Activated naive CD4-positive, alpha-beta T cell (primary cell): ENCODE measurements at places on chromosomes 13 and 19.
A peak's percentile ranks its signal among the peaks of the same experiment; 100 is the strongest.

DNA sequence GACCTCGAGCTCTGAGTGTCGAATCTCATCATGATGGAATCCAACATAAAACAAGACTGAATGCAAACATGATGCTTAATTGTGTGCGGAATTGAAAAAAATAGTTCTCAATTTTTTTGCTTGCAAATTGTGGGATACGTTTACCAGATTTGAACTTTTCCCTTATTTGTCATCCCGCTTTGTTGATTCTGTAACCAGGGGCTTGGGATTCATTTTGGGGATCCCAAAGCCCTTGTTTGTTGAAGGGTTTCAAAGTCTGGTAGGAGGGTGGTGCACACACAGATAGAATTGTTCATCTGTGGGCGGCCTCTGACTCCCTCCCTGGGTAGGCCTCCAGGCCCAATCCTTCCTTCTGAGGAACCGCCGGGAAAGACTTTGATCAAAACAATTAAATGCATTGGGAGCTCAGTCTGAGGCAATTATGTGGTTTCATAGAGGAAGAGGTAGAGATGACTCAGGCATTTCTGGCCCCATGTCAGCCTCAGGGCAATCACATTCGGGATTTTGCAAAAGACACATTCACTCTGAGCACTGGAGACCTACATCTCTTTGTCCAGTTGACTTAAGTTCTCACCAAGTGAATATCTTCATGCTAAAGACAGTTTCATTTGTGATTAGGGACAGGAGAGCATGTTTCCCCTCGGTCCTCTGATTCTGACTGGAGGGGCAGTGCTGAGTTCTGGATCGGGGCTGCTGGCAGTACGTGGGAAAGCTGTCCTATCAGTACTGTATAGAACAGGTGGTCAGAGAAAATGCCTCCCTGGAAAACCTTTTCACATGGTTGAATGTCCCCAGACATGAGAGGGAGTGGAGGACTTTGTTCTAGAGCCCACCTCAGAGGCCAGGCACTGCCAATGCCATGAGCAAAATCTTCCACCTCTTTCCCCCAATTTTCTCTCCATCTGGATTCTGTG is 27.8 kb upstream of the IGFL4 start:
- no peak for DNase-seq

GRCh38 chr19:40674291-40674690 is 16.2 kb downstream of the NUMBL start:
- DNase-seq, result no peak

- no peak for DNase-seq
Measured at GRCh38 chr19:1222394-1222793, 15.4 kb downstream of the CBARP start.

DNA sequence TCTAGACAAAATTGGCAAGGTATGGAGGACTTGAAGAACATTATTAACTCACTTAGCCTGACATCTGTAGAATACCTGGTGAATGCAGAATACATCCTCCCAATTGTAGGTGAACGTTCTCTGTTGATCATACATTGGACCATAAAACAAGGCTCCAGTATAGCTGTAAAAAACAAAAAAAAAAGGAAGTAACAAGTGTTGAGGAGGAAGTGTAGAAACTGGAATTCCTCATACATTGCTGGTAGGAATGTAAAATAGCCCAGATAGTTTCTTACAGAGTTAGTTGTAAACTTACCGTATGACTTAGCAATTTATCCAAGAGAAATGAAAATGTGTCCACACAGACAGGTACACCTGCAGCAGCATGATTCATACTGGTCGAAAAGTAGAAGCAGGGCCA is 44.8 kb downstream of the TSSK6 start:
- no peak for DNase-seq

- no peak for DNase-seq
Measured at GRCh38 chr13:71087432-71087831, 779.6 kb downstream of the DACH1 start.

DNA sequence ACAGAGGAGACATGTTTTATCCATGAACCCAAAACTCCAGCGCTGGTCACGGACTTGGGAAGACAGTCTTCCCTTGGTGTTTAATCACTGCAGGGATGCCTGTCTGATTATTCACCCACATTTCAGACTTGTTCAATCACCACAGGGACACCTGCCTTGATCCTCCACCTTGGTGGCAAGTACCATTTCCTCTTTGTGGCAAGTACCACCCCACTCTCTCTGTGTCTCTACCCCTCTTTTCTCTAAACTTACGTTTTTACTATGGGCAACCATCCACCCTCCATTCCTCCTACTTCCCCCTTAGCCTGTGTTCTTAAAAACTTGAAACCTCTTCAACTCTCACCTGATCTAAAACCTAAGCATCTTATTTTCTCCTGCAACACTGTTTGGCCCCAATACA is 16.8 kb downstream of the ZNF83 start:
- DNase-seq, result no peak

DNA sequence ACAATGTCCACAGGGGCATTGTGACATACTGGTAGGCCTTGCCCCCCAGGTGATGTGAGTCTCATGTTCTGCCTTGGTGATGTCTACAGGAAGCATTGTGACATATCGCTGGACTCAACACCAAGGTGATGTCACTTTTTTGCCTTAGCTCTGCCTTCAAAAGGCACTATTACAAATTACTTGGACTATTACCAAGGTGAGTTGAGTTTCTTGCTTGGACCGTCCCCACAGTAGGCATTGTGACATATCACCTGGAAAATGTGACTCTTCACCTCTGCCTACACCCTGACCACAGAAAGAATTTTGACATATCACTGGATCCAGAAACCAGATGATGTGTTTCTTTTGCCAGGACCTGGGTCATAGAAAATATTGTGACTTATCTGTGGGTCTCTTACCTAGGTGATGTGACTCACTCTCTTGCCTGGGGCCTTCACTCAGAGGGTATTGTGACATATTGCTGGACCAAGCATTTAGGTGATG is 60.6 kb upstream of the ZNF724 start:
- no peak for DNase-seq

GRCh38 chr19:18590273-18591272 is 2.0 kb downstream of the REX1BD start:
- no peak for DNase-seq

DNA sequence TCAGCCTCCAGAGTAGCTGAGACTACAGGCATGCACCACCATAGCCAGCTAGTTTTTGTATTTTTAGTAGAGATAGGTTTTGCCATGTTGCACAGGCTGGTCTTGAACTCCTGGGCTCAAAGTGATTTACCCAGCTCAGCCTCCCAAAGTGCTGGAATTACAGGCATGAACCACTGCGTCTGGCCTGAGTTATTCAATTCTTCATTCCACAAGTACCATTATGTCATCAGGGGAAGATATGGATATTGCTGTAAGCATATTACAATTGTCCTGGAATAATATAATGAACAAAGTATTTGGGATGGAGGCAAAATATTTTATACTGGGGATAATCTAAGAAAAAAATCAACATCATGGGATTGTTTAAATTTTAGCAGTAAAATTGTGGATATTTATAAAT is 646.0 kb upstream of the SLITRK6 start:
- no peak for DNase-seq

GRCh38 chr19:45224645-45225044 is 20.6 kb downstream of the EXOC3L2 start:
- DNase-seq, result no peak

DNA sequence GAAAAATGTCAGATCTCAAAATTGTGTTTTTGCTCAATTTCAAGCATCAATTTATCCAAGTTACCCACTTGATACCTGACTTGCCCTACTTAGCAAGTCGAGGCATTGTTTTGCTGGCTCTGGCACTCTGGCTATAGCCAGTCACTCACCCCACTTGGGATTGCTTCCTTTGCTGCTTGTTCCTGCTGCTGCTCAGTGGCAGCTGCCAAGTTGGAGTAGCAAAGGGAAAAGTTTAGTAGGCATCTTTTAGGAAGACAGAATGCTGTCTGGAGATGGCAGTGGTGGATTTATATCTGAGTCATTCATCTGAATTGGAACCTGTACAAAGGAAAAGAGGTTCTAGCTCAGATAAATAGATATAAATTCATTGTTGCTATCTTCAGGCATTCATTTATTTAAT is 41.2 kb downstream of the PCCA start:
- no peak for DNase-seq

GRCh38 chr13:39670445-39670844 is 15.0 kb downstream of the COG6 start:
- no peak for DNase-seq

GRCh38 chr19:54310543-54310942 is 2.4 kb downstream of the LILRA5 start:
- DNase-seq, result no peak

DNA sequence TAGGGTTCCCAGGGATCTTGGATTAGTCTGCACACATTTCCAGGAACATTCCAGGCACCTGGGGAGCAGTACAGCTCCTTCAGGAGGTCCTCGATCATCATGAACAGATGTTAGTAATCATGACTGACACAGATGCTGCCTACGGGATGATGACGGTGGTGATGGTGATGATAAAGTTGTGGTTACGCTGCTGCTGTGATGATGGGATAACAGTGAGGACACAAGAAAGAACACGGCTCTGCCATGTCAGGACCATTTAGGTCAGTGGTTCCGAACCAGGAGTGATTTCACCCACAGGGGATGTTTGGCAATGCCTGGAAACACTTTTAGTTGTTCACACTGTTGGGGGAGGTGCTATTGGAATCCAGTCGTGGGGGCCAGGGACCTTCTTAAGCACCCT is 1193.0 kb downstream of the UQCRFS1 start:
- DNase-seq, result no peak

- DNase-seq, result no peak
Measured at GRCh38 chr13:114121496-114122126, 10.8 kb downstream of the RASA3 start.

DNA sequence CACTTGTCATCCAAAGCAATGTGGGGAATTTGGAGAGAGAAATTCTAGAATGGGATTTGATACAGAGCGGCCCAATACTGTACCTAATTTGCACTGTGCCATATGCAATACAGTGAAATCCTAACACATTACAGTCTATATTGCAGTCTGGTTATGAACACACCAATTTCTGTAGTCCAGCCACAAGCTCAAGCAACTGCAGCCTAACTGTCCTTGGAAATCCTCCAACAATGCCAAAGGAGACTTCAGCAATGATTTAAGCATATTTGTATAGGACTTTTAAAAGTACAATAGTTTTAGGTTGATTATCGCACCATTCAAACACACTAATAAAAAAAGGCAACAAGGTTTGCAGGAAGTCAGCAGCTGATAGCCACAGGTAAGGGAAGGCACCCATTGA is 17.3 kb downstream of the DIAPH3 start:
- no peak for DNase-seq

DNA sequence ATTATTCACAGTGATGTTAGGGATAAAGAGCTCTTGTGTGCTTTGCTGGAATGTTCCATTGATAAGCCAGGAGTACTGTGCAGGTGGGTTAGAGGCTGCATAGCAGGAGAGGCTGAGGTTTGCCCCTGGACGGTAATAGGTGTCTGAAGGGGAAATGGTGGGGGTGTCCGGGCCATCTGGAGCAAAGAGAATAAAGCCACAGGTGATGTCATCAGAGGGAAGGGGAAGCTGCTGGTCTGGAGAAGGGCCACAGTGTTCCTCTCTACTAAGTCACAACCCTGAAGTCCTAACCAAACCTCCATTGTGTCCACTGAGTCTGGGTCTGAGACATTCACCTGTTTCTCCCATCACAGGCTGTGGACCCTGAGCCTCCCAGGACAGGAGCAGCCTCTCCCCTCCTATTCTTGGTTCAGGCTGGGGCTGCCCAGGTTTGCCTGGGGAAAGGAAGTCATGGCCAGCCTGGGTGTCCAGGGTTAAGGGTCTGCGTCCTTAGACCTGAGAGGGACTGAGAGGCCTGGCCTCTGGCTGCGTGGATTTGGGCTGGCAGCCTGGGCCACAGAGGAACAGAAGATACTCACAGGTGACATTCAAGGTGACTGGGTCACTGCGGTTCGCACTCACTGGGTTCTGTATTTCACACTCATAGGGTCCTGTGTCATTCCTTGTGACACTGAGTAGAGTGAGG is 6.8 kb downstream of the CEACAM1 start:
- no peak for DNase-seq

GRCh38 chr13:30440910-30441703 is 18.8 kb downstream of the UBE2L5 start:
- no peak for DNase-seq

- no peak for DNase-seq
Measured at GRCh38 chr13:98941126-98941525, 36.7 kb downstream of the DOCK9 start.

DNA sequence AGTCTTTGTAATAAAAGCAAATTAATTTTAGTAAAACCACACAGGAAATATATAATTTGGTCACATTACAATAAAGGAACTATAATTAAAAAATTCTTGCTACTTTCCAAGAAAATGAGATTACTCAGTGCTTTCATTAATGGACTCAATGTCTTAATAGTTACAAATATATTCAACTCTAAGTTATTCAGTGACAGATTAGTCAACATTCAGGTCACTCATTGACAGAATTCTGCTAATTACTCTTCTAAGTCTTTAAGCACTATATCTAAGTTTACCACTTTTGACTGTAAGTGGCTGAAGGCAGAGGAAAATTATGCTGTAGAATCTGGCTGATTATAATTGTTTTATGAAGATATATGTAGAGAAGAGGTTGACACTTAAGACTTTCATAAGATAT is 1365.0 kb downstream of the EFNB2 start:
- no peak for DNase-seq

GRCh38 chr19:32265995-32266394 is 79.4 kb upstream of the ZNF507 start:
- no peak for DNase-seq

DNA sequence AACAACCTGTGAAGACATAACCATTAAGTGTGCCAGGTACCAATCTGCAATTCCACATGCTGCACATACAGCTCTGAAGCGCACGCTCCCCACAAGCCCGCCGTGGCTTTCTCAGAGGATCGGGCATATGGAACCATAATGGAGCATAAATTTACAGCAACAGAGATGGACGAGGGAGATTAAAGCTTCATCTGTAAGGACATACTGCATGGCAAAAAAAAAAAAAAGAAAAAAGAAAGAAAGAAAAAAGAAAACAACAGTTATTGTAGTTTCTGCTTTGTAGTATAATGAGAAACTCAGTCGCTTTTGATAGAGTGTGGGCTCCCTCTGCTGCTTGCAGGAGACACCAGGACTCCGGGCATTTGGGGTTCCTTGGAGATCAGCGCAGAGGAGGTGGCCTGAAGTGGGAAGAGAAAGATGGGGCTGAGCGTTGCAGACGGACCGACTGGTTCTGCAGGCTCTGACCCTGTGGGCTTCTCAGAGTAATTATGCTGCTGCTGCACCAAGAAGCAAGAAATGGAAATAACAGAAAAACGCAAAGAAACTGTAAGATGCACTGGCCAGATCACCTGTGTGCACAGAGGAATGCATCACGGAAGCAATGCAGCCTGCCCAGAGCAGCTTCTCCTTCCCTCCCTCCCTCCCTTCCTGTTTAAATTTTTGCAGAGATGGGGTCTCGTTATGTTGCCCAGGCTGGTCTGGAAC is 10.8 kb upstream of the PDCD5 start:
- DNase-seq, result peak; percentile 30

DNA sequence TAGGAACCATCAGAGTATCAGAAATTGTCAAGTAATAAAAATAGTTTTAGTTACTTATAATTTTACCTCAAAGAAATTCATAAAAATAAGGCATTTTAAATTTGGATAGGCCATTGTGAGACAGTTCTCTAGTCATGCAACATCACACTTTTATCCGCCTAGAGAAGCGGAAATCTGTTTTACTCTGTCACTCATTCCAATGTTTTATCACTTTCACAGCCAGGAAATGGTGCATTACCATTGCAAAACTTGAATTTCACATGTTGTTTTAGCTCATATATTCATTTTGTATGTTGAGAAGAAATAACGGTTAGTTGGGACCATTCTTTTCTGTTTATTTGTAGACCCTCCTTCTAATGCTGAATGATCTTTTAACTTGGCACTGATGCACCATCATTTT is 427.2 kb downstream of the GPC6 start:
- DNase-seq, result no peak
